ENCODE measurements at places on chromosomes 2 and 18.

GRCh38 chr2:88739985-88740600 lies 48.6 kb downstream of the RPIA start:
- peak; percentile 52 for DNase-seq

DNA sequence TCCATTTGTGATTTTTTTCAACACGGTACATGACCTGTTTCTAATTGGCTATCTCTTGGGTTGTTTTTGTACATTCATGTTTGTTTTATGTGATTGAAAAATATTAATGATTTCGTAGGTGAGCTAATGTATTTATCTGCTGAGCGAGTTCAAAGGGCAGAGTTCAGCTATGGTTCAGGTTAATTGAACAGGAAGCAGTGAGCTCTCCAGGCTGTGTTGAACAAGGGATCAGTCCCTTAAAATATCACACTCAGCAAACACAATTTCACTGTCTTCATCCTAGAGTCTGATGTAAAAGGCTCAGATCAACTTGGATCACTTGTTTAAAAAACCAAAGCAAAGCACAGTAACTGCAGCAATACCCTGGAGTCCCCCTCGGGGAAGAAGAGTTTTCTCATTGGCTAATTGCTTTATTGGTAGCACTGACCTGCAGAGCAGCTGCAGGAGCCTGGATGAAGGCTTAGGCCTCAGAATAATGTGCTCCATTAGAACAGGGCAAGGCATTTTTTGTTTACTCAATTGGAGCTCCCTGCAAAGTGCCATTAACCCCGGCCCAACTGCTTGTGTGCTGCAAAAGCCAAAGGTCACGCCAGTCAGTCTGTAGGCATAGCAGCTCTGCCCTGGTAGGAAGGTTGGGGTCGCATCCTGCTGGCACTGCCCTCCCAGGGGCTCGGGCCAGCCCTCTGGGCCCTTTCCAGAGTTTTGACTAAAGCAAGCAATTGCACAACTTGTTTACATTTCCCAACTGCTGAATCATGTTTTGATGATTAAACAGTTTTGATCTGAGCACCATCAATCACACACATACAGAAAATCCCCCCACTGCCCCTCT lies 10.5 kb downstream of the ONECUT2 start:
- no peak for DNase-seq

DNA sequence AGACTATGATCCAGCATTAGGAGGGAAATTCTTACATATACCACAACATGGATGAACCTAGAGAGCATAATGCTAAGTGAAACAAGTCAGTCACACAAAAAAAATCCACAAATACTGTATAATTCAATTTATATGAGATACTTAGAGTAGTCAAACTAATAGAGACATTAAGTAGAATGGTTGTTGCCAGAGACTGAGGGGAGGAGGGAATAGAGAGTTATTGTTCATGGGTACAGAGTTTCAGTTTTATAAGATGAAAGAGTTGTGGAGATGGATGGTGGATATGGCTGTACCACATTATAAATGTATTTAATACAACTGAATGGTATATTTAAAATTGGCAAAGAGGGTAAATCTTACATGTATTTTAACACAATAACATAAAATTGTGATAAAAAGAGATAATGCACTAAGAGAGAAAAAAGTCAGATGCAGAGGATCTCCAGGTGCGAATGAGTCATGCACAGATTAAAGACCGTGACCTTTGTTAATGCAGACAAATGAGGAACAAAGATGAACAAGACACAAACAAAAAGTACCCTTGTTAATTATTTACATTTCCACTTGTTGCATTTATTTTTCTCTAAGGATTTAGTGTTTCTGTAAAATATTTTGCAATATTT lies 541.7 kb upstream of the MEX3C start:
- DNase-seq: no peak

DNA sequence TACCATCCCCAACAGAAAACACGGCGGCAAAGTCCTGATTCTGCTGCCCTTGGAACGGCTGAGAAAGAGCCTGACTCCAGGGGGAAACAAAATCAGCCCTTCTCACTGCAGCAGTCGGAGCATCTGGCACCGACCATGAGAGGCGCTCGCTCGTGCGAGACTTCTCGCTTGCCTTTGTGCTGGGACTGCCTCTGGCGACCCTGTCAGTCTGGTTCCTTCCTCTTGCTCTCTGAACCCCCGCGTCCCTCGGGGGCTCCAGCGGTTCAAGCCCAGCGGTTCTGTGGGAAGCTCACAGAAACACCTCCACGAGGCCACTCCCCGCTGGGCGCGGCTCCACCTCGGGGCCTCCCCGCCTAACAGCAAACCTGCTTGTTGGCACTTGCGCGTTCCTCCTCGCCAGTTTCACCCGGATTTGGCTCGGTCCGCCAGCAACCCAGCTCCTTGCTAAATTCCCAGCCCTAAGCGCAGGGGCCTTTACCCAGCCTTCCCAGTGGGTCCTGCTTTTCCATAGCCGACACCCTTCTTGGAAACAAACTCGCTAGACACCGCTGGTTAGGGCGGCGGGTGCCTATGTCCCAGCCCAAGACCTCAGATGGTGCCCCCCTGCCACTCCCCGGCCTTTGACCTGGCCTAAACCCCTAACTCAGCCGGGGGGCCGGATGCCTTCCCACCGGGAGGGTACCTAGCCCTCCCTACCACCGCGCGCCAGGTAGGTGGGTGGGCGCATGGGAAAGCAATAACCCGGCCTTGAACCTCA lies 2.2 kb downstream of the RND3 start:
- peak; percentile 71 for DNase-seq

GRCh38 chr2:117536139-117536538 lies 278.4 kb upstream of the DDX18 start:
- DNase-seq: no peak

- DNase-seq: no peak
Observed at GRCh38 chr18:23494992-23495391, 8.3 kb upstream of the RMC1 start.

DNA sequence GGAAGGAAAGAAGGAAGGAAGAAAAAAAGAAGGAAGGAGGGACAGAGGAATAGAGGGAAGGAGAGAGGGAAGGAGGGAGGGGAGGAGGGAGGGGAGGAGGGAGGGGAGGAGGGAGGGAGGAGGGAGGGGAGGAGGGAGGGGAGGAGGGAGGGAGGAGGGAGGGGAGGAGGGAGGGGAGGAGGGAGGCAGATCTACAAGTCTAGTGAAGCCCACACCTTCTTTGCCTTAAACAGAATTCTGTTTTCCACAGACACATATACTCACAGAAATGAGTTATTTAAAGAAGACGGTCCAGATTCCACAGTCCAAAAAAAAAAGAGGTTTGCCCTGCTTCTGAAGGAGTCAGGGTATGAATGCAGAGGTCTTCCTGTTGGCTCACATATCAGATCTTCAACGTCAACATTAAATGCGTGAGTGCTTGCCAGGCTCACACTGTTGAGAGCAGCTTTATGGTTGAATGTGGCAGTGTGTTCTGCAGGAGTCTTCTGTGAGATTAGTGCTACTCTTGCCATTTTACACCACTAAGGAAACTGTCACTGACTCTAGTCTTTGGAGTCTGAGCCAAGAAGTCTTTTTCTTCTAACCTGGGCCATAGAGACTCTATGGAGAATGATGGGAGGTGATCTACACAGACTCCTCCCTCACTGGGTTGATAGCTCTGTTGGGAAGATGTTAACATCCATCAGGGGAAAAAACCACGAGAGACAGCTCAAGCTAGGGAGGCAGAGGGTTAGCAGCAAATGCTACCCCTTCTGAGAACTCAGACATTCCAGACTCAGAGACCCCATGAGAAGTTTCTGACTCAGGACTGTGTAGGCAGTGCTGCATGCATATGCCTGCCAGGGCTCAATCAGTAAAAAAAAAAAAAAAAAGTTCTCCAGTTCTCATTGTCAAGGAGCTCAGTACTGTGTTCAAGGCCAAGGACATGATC lies 23.3 kb downstream of the PAX8 start:
- no peak for DNase-seq

GRCh38 chr2:143452817-143453451 lies 323.7 kb downstream of the ARHGAP15 start:
- no peak for DNase-seq

GRCh38 chr18:2172881-2173280 lies 398.4 kb downstream of the METTL4 start:
- no peak for DNase-seq

- no peak for DNase-seq
Observed at GRCh38 chr2:7127156-7127555, 209.9 kb downstream of the RNF144A start.

DNA sequence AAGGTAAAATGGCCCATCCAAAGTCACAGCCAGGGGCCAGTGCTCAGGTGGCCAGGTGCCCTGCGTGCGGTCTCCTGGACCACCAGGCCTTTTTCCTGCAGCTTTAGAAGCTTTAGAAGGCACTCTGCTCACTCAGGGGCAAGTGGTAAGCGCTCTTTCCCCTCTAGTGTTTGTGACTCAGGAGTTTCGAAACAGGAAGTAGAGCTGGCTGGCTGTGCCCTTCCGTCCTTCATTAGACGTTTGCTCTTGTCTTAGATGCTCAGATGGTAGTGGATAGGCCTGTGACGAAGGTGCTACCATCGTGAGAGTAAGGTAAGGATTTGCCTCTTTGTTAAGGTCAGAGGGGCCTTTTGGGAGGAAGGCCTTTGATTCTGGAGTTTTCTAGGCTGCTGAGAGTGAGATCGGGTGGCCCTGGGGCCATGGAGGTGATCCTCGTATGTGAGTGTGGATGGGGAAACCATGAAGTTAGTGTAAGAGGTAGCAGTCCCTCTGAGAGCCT lies at the start of gene CASP8:
TSS of gene CASP8 (plus strand) at position 235 of the 499 bp plus-strand sequence. CDS start 5,951 bp downstream, outside the sequence.
- no peak for DNase-seq
